Esophagus squamous epithelium (tissue), 5 donors: ENCODE measurements at places on chromosomes 6 and 20. TPM values are rescaled to one million over a fixed set of nuclear protein-coding genes. Genes with fewer than 3 reads are reported as not detected.

GRCh38 chr6:131309437-131309836 is 174.2 kb downstream of the AKAP7 start:
- H3K27me3 ChIP-seq, result no peaks in the 10 kb centered on the region
- H3K36me3 ChIP-seq, result no peaks in the 10 kb centered on the region
- no peak for DNase-seq
- no peak overlapping the region for H3K4me3 ChIP-seq

DNA sequence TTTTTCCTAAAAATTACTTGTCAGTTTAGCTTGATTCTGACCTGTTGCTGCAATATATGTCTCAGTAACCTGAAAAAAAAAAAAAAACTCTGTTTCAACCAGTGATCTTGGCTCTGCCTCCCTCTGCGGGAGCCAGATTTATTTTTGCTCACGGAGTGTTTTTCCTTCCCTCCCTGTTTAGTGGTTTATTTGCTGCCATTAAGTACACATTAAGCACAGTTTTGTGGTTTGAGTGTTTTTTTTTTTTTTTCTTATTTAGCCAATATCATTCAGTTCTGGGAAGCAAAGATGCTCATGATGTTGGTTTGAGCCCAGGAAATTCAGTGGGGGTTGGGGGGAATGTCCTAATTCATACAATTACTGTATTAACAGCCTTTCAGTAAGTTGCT is 110.1 kb upstream of the GPR6 start:
- H3K4me3 ChIP-seq, result no peak overlapping the region
- peaks cover 7% of the 10 kb centered on the region for H3K4me1 ChIP-seq
- DNase-seq, result no peak
- no peaks in the 10 kb centered on the region for H3K27me3 ChIP-seq
- H3K36me3 ChIP-seq, result no peaks in the 10 kb centered on the region
- peak overlapping the region; percentile 42 for H3K27ac ChIP-seq

The SLC4A11 gene
- 16.3 TPM for total RNA-seq

The RPP40 gene
- 18.9 TPM for total RNA-seq

DNA sequence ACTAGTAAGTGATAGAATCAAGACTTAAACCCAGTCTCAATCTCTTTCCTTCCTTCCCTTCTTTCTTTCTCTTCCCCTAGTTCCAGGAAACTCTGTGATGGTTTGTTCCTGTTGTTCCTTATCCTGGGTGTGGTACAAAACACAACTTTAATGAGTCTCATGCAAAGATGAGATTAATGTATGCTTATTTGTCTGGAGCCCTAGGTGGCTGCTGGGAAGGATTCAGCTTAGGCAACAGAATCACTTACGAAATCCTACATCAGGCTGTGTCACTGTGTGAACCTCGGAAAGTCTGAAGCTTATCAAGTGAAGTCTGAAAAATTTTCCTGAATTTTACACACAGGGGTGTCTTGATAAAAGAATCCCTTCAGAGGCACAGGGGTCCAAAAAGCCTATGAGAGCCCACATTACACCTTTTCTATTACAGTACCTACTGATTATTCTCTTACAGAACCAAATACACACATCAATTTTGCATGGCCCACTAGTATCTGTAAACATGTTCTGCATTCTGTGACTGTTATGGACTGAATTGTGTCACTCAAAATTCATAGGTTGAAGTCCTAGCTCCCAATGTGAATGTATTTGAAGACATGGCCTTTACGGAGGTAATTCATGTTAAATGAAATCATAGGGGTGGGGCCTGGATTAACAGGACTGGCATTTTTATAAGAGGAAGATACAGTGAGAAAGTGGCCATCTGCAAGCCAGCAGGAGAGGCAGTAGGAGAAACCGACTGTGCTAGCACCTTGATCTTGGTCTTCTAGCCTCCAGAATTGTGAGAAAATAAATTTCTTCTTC is 144.7 kb downstream of the MYB start:
- H3K4me1 ChIP-seq, result no peaks in the 10 kb centered on the region
- no peak for DNase-seq
- no peak overlapping the region for H3K27ac ChIP-seq
- H3K36me3 ChIP-seq, result no peaks in the 10 kb centered on the region

The CLVS2 gene
- total RNA-seq, result not detected
